ENCODE measurements at places on chromosomes 1 and 21.

GRCh38 chr1:9844106-9844505 is 20.3 kb upstream of the CLSTN1 start:
- DNase-seq, result no peak

GRCh38 chr1:57517587-57518374 is 93.9 kb upstream of the DAB1 start:
- DNase-seq, result no peak

GRCh38 chr1:5879421-5879820 is 112.8 kb downstream of the NPHP4 start:
- no peak for DNase-seq

- no peak for DNase-seq
Measured at GRCh38 chr1:22303816-22304215, 147.8 kb upstream of the ZBTB40 start.

DNA sequence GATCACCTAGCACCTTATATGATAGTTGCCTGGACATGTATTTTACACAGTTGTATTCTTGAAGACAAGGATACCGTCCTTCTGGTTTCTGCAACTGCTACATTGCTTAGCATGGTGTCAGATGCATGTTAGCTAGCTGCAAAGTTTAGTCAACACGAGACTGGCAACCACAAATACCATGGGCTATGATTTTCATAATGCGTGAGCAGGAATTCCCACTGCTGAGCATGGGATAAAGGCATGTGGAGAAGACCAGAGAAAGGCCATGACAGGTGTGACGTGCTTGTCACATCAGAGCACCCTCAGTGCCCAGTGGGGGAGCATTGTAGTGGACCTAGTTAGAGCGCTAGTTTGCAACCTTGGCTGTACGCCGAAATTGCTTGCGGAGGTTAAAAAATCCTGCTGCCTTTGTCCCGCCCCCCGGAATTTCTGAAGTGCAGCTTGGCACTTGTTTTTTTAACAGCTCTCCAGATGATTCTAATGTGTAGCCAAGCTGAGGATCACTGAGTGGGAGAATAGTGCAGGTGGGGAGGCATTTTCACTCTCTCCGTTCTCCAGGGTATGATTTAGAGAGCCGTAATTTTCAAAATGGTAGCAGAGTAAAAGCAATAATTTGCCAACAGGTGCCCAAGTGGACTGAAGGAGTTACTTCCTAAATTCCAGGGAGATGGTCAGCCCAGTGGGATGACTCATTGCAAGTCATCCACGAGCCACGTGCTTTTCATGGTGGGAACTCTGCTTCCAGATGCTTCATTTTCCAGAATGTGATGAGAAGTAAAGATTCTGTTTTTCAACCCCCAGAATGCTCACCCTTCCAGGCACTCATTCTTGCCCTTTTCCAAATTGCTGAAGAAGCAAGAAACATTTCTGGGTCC is 81.0 kb downstream of the CNIH3 start:
- DNase-seq, result no peak

- DNase-seq, result no peak
Measured at GRCh38 chr1:156513185-156513584, 12.6 kb upstream of the MEF2D start.

GRCh38 chr1:84402060-84402459 is 3.8 kb downstream of the DNASE2B start:
- no peak for DNase-seq

DNA sequence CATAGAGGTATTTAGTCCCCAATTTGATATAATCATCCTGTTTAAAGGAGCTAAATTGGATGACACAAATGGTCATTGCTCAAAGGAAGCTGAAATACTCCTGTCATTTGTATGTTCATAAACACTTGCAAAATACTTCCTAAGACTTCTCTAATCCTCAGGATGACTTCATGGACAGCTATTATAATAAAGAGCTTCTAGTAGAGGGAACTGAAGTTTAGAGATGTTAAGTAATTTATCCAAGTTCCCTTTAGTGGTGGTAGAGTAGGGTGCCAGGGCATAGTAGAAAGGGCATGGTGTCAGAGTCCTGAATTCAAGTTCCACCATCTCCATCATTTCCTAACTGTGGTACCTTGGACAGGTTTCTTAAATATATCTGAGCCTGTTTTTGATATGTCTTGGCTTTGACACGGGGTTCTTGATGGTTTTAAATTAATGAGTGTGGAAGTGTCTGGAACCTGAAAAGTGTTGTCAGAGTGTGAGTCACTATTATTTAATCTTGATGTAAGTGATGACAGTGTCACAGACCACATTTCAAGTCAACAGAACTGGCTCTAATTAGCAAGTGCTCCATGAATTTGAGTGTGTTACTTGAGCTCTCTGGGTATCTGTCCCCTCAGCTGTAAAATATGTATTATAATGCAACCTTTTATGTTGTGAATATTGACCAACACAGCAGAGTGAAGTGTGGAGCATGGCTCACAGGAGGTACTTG is 12.1 kb upstream of the GBP6 start:
- no peak for DNase-seq

GRCh38 chr1:182059936-182060335 is 1.6 kb downstream of the ZNF648 start:
- no peak for DNase-seq

GRCh38 chr1:6690186-6690585 is 11.4 kb downstream of the DNAJC11 start:
- DNase-seq, result no peak

- no peak for DNase-seq
Measured at GRCh38 chr1:168335500-168335899, 54.8 kb downstream of the TBX19 start.

DNA sequence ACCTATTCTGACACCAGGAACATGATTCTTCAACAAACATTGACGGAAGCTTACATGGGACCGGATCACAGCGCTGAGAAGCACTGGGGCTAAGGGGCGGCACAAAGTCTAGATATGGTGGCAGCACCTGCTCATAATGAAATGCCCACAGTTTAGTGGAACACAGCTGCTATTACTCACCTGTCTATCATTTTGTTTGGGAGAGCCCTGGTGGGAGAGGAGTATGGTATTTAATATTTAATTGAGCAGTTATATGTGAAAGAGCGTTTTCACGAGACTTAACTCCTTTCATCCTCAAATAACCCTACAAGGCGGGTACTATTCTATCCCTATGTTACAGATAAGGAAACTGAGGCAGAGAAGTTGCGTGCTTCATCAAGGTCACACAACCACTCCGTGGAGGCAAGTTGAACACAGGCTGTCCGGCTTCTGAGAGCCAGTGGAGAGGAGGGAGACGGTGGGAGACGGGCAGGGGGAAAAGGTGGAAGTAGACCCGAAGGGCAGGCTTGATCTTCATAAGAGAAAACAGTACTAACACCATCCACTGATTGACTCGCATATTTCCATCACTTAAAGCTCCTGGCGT is 790 bp upstream of the TSNAX start:
- DNase-seq, result no peak

DNA sequence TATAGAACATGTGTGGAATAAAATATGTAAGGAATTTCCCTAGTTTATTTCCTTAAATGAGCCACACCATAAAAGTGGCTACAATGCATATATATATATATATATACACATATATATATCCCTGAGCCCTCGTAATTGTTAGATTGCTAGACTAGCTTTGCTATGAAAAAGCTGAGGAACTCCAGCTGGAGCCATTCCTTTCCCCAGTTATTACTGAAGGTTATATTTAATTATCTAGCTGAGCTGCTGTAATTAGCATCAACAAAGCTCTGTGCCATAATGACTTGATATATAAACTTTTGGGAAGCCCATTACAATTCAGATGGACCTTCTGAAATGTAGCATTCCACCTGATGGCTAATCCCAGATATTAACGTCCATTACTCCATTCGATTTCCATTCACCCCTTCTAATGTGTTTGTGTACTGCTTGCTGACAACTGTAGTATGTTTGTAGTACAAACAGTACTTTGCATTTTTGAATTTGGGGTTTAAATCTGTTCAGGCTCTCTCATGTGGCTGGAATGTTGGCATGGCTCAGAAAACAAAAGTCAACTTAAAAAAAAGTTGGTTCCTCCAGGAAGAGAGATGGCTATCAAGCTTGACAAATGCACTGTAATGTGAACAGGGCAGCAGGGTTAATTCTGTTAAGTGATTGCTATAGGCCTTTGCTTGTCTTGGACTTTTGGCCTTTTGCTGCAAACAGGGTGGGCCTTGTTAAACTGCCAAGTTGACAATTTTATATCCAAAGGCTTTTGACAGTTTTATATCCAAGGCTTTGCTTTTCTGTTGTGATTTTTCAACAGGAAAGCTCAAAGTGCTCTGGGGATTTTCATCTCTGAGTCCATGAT is 170.0 kb downstream of the LTN1 start:
- DNase-seq, result no peak

DNA sequence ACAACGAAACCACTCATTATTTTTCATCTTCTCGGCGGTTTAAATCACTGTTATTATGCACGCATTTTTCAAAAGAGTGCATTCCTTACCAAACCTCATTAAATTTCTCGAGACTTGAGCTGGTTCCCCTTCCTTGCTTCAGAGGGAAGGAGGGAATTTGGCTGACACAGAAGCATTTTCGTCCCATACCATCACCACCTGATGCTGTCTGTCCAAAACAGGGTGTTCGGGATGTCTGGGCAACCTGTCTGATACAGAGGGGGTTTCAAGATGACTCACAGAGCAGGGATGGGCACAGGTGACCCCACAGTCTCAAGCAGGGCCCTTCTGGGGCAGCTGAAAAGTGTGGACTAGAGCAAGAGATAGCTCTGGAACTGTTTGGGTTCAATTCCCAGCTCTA is 12.3 kb upstream of the RCC2 start:
- DNase-seq, result no peak

DNA sequence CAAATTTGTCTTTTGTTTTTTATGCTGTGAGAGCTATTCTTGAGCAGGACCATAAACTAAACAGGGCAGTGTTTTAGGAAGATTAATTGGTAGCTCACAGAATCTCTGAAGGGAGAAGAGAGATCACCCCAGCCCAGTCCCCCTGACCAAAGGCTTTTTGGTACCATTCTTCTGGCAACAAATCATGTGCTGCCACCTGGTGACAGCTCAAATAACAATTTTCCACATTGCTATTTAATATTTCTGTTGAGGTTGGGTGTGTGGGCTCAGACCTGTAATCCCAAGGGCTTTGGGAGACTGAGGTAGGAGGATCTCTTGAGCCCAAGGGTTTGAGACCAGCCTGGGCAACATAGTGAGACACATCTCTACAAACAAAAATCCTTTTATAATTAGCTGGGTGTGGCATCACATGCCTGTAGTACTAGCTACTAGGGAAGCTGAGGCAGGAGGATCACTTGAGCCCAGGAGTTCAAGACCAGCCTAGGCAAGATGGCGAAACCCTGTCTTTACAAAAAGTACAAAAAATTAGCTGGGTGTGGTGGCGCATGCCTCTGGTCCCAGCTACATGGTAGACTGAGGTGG is 2.2 kb upstream of the TESK2 start:
- DNase-seq, result no peak

DNA sequence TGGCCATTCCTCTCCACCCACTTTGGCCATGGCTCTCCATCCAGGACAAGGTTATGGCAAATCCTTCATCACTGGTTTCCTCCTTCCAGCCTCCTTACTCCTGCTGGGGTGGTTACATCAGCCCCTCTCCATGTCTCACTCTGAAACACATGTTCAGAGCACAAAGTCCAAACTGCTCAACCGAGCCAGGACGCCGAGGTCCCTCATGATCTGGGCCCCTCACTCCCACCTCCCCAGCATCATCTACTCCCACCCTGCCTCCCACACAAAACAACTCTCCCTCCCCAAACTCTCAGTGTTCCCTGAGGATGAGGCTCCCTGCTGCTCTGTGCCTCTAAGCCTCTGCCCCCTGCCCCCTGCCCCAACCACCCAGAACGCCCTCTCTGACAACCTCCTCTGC is 33.3 kb upstream of the ZBTB40 start:
- no peak for DNase-seq

- DNase-seq, result no peak
Measured at GRCh38 chr1:55593298-55593697, 378.1 kb upstream of the USP24 start.

- DNase-seq, result no peak
Measured at GRCh38 chr1:175687622-175688415, 55.6 kb downstream of the TNR start.

DNA sequence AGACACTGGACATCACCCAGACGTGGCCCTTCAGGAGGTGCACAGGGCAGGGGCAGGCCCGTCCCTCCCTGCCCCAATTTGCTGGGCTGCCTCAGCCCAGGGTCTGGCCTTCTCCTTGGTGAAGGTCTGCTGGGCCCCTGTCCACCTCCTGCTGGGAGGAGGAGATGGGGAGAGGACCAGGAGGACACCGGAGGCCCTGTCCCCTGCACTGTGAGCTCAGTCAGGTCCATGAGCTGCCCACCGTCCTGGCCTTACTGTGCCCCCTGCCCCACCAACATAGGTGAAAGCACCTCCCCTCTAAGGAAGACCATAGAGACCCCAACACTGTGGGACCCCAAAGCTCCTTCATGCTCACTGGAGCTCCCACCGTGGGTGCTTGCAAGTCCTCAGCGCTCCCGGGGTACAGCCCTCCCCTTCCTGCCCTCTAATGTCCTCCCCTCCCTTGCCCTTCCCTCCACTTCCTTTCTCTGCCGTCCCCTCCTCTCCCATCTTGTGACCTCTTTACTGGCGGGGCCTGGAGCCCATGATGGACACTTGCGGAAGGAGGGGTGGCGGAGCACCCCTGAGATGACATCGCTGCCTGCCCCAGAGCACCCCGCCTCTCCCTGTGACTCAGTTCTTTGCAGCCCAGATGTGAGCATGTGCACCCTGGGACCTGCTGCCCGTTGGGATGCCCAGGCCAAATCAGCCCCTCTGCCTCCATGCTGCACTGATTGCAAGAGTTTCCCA is 4.6 kb downstream of the LRRC3 start:
- no peak for DNase-seq

DNA sequence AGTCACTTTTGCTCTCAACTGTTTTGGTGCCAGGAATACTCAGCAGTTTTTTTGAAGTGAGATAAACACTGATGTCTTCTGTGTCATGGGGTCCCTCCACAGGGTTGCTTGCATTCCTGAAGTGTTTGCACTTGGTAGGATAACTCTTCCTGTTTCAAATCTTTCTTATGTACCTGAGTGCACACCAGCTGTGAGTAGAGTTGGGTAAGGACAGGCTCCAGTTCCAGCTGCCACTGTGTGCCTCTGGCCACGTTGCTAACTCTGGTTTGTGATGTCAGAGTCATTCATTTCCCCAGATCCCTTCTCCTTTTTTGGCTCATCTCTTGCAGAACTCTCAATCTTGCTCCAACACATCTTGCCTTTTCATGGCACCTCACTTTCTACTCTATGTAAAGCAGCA is 356.3 kb upstream of the B3GALT2 start:
- no peak for DNase-seq

Data from stimulated activated CD4-positive, alpha-beta T cell treated with anti-CD3 and anti-CD28 coated beads, TNF-alpha, amount 100 ng/mL, for 4 hours (primary cell).